ENCODE measurements at places on chromosomes 6 and 20.
A peak's percentile ranks its signal among the peaks of the same experiment; 100 is the strongest.

DNA sequence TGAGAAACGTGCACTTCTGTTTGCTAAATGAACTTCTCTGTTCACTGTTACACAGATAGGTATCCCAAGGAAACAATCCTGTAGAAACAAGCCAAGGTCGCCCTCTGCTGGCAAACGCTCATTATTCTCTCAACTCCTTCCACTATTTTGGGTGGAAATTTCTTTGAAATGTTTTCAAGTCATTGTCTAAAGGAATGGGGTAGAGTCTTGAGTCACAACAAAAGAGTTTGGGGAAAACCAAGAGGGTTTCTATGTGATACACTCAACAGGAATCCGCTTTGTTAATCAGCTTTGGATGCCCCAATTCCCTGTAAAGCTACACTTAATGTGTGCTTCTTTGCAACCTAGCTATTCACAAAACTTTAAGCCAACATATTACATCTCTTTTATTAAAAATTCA is 4.6 kb upstream of the RAE1 start:
- DNase-seq: peak; percentile 79

- DNase-seq: peak; percentile 8
Measured at GRCh38 chr20:57628047-57628961, 8.1 kb upstream of the ZBP1 start.

- DNase-seq: no peak
Measured at GRCh38 chr6:144662812-144663365, 377.8 kb downstream of the UTRN start.

DNA sequence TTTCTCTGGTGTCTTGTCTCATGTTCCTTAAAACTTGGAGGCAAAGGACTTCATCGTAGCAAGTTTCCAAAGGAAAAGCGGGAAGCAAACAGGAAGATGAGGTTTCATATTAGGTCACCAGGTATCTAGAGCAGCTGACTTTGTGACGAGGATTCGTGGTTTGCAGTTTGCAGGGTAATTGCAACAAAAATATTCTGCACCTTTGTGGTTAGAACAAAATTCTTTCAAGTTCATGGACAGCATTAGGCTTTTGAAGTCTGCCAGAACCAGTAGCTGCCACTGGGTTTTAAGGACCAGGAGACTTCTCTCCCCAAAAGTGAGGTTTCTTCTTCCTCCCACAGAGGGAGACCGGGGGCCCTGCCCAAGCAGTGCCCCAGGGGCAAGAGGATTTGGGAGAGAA is 63.4 kb downstream of the RPP40 start:
- DNase-seq: no peak

GRCh38 chr6:38724343-38724742 is 9.2 kb downstream of the DNAH8 start:
- DNase-seq: no peak

DNA sequence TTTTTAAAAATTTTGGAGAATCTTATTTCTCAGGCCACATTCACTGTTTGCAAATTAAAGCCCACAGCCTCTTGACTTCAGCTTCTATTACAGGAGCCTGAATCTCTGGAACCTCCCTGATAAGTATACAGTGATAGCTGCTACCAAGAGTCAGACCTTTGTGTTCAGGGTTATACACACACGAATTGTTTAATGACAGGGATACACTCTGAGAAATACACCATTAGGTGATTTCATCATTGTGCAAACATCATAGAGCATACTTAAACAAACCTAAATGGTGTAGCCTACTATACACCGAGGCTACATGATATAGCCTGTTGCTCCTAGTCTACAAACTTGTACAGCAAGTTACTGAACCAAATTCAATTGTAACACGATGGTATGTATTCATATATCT is 473.9 kb downstream of the PKHD1 start:
- no peak for DNase-seq

DNA sequence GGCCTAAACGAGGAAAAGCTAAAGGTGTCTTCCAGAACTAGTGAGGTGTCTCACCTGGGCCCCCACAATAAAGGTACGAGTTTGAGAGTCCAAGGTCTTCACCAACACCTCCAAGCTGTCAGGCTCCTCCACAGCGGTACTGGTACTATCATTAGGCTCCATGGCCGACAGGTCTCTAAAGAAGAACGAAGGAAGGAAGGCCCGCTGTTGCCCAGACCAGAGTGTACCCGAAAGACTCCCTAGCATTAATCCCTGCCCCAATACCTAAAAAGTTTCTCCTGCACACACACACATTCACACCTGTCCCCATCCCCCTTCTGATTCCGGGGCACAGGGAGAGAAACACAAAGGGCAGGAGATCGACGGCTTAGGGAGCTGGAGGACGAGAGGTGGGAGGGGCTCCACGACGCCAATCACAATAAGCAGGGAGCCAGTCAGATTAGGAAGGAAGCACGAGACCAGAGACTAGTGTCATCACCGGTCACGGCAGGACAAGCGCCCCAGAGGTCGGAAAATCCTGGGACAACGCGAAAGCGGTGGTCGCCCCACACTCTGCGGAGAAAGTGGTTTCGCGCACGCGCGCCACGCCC is 764 bp downstream of the BAG6 start:
- peak; percentile 79 for DNase-seq

DNA sequence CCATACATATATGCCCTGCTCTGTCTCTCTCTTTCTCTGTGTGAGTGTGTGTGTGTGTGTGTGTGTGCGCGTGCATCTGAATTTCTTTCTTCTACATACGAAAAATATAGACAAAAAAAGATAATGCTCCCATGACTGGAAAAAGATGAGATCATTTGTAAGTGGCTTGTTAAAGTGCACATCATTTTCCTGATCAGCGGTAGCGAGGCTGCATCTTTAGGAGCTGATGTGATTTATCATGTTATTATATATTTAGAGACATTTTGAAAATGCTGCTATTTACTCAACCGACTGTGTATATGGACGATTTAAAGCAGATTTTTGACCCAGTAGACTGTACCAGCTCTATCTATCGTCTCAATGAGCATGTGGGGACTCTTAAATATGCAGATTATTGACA is 265.3 kb downstream of the TSHZ2 start:
- no peak for DNase-seq

DNA sequence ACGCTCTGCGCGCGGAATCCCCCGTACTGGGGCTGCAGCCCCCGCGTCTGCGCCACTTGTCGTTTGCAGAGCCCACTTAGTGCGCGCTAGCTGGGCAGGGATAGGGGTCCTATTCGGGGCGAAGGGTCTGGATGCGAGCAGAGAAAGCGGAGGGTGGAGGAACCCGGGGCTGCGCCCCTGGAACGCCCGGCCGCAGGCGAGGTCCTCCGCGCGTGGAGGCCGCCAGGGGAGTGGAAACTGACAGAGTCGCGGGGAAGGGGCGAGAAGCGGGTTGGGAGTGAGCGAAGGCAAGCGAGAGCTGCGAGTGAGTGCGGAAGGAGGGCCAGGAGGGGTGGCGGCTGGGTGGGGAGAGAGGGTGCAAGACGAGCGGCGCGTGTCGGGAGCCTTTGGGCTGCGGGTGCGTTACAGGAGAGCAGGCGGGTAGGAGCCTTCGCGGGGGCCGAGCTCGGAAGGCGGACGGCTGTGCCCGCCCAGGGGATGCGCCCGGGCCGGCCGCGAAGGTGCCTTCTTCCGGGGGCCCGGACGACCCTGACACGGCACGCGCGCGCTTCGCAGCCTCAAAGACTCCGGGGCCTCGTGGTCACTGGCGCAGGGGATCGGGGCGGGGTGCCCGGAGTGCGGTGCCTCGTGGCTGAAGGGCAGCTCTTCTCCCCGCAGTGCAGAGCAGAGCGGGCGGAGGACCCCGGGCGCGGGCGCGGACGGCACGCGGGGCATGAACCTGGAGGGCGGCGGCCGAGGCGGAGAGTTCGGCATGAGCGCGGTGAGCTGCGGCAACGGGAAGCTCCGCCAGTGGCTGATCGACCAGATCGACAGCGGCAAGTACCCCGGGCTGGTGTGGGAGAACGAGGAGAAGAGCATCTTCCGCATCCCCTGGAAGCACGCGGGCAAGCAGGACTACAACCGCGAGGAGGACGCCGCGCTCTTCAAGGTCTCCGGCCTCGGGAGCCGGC is 1.2 kb downstream of the IRF4 start:
- no peak for DNase-seq

- DNase-seq: no peak
Measured at GRCh38 chr20:62010551-62011402, 54.9 kb downstream of the TAF4 start.

- no peak for DNase-seq
Measured at GRCh38 chr6:134093007-134093573, 40.7 kb upstream of the SLC2A12 start.

GRCh38 chr20:42179768-42180167 is 561.6 kb upstream of the CHD6 start:
- peak; percentile 1 for DNase-seq

DNA sequence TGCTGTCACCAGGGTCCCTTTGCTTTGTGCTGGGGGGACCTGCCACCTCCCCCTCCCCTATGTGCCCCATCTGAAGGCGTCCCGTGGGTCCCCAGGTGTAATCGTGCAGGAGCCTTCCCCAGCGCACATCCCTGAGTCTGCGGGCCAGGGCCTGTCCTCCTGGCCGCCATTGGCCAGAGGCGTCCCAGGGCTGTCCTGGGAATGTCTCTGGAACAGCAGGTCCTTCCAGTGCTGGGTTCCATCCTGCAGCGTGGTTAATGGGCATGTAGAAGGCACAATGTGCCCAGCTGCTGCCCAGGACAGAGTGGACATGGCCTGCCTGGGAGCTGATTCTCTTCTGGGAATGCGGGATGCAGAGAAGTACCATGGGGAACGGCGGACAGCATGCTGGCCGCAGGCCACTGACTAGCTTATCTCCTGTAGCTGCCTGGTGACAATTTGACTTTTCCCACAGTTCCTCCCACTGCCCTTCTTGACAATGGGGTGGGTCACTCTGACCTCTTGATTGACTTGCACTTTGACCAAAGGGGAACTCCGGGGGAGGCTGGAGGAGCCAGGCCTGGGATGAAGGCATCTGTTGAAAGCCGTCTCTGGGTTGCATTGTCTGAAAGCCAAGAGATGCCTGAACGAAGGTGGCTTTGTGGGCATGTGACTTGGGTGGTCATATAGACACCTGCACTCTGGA is 64.0 kb downstream of the CTCFL start:
- DNase-seq: no peak

GRCh38 chr6:122352981-122353664 is 46.3 kb upstream of the HSF2 start:
- no peak for DNase-seq

GRCh38 chr20:56014998-56015397 is 9.7 kb upstream of the CBLN4 start:
- DNase-seq: no peak

DNA sequence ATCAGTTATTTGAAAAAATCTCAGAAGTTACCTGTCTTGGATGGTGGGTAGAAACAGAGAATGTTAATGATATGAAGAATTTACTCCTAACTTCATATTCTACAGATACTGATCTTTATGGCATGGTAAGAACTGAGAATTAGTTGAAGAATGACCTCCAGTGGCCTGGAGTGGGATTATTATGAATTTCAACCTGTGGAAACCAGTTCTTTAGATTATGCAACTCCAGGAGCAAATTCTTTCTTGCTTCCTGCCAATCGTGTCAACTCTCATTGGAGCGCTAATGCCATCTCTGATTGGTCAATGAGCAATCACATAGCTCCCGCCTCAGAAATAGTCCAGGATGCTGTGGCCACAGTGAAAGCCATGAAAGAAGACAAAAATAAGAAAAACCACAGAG is 40.6 kb downstream of the LYRM2 start:
- DNase-seq: no peak

- DNase-seq: no peak
Measured at GRCh38 chr6:163201855-163202254, 212.7 kb upstream of the QKI start.

DNA sequence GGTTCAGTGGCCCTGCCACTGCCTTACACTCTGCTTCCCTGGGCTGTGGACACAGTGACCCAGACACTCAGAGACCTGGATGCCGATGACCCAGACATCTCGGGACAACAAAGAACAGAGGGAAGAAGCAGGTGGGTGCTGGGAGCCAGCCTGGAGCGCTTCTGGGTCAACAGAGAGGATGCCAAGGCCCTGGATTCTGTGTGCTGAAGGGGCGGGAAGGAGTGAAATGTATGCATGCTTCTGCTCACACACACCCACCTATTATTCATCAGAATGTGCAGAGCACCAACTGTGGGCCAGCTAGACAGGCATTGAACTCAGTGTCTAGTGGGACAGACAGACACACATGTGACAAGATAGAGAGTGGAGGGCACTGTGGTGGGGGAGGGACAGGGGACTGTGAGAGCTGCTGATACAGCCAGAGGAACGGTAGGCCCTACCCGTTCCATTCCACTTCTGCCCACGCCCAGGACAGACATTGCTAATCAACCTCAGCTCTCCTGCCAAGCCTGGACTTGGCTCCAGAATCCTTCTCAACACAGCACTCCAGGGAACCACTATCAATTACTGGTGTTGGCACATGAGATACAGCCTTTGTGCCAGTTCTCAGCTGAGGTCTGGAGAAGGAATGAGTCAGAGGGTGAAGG is 20.2 kb downstream of the KCNK15 start:
- DNase-seq: no peak

- no peak for DNase-seq
Measured at GRCh38 chr20:3933218-3933617, 44.0 kb downstream of the PANK2 start.

DNA sequence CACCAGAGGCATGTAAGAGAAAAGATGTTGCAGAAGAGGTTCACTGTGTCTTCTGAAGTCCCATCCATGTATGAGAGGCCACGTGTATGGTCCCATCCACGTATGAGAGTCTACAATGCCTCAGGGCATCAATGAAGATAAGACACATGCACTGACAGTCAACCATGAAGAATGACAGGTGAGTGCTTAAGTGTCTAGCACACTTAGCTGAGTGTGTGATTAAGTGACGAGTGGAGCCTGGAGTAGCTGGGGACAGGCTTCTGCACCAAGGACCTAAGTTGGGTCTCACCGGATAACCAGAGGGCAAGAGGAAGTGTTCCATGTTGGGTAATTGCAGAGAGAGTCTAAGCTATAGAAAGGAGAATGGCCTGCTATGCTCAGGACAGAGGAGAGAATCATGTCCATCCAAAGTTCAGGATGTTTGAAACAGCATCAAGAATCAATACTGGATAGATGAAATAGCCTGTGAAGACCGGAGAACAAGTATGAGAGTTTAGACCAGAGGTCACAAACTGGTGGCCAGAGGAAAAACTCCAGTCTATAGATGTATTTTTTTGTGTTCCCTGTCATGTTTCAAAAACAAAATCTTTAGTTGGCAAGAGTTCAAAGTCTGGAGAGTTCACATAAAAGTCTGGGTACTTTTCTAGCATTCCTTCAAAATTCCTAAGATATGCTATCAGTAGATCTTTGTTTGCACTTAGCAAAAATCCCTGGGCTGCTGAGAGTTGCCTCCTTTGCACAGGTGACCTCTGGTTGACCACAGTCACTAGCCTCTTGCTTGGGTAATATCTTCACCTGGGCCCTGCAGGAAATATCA is 165.8 kb downstream of the KIF16B start:
- no peak for DNase-seq

GRCh38 chr20:63977739-63978276 is 1.6 kb downstream of the SAMD10 start:
- DNase-seq: no peak

DNA sequence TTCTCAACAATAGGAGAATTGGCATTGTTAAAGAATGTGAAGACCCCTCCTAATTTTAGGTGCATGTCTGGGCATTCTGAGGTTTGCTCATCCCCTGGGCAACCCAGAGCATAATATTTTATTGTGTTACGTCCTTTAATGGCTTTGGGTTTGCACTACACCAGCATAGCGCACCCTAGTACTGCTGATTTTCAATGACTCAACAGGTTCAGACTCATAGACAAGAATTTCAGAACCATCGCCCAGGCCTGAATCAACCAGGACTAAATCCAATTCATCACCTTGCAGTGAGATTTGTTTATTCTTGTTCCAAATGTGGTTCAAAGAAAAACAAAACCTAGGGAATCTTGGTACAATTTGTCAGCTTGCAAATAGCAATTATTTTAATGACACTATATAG is 137.8 kb upstream of the PHACTR1 start:
- DNase-seq: no peak

- no peak for DNase-seq
Measured at GRCh38 chr6:168166627-168167026, 87.6 kb upstream of the FRMD1 start.

Measured in kidney (tissue), 22 donors.